Activated CD8-positive, alpha-beta memory T cell treated with anti-CD3 and anti-CD28 coated beads for 4 hours (primary cell): ENCODE measurements at places on chromosomes 2 and 18.

DNA sequence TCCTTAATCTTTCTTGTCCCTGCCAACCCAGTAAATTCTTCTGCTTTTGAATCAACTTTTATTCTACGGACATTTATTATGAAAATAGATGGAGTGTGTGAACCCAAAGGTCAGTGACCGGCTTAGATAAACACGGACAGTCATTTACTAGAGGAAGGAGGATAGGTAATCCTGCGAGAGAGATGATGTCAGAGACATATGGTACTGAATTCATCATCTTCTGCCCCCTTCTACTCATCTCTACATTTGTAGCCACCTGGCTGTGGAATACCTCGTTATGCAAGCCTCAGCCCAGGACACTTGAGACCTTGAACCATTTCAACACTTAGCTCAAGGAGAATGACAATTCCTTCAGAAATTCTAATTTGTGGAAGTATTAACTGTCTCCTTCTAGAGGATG, 443.6 kb downstream of the TDRD15 start:
- no peak for DNase-seq

DNA sequence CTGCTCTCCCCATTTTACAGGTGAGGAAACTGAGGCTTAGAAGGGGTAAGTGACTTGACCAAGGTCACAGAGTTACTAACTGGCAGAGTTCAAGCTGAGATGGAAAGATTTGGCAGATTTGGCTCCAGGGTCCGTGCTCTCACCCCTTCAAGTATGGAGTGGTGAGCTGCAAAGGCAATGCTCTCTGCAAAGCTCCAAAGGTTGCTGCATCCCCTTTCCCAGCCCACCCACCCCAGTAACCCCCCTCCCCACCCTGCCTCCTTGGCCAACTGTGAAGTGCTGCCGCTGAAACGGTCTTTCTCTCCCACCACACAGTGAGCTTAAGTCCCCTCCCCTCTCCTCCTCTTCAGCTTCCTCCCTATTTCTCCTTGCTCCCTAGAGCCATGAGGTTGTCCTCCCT, 152.8 kb downstream of the CAPN13 start:
- no peak for DNase-seq

DNA sequence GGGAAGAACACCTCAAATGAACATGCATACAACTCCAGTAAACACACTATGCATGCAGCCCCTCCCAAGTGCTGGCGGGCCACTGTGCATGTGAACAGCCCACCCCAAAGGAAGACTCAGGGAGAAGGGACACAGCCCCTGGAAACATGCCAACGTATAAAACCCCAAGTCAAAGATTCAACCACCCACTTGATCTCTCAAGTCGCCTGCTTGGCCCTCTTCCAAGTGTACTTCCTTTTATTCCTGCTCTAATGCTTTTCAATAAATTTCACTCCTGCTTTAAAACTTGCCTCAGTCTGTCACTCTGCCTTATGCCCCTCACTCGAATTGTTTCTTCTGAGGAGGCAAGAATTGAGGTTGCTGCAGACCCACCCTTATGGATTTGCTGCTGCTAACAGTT, 139.1 kb downstream of the C1D start:
- DNase-seq = no peak

- DNase-seq = no peak
These were observed 77.5 kb upstream of the RANBP2 start for GRCh38 chr2:108641756-108642155.

- no peak for DNase-seq
These were observed 816 bp downstream of the GALNT14 start for GRCh38 chr2:31137211-31138036.

DNA sequence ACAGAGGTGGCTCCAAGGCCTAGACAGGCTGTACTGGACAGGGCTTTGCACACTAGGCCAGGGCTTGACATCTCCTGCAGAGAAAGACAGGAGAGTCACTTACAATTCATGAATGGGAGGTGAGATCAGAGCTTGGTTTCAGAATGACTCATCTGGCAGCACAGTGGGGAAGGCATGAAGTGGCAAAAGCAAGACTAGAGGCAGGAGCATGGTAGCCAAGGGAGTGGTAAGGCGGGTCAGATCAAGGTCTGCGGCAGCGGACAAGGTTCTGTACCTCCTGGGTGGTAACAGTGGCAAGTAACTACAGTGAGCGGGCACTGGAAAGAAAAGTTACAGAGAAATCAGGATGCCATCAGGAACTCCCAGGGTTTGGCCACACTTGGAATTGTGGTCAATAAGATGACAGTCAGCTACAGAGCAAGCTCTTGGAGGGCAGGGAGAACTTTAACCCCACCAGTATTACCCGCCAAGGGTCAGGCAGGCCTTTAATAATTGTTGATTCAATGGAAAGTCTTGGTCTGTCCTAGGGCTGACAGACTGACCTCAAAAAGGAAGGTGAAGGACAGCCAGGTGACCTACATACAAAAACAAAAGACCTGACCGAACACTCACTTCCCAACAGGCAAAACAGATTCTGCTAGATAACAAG, 5.7 kb downstream of the MCFD2 start:
- DNase-seq = no peak

DNA sequence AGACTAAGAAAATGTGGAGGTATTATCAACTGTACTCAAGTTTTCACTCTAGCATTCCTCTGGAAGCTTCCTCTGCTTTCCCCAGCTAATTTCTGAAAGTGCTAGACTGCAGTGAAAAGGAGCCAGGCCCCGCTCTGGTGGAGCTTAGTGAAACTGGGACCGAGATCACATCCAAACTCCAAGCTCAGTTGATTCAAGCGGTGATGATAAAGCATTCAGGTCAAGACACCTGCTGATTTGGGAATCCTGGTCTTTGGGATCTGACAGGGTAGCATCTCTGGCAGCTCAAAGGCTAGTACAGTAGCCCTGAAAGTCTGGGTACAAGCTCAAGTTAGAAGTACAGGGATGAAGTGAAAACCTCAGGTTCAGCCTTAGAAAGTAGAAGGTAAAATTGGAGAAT, 120.2 kb upstream of the CRIM1 start:
- no peak for DNase-seq

GRCh38 chr2:26801796-26802195, 15.9 kb downstream of the CENPA start:
- DNase-seq = no peak

- DNase-seq = no peak
These were observed 109.0 kb downstream of the EIPR1 start for GRCh38 chr2:3268705-3269029.
